Activated CD8-positive, alpha-beta memory T cell treated with anti-CD3 and anti-CD28 coated beads for 36 hours (primary cell): ENCODE measurements at places on chromosomes 5 and 9. TPM values are rescaled to one million over a fixed set of nuclear protein-coding genes. Genes with fewer than 3 reads are reported as not detected.

UGT3A1 gene
- total RNA-seq, result not detected

CTSV gene
- total RNA-seq, result 0.08 TPM

SH3PXD2B gene
- total RNA-seq, result 0.17 TPM

PCDHGB7 gene
- not detected for total RNA-seq

SLC34A3 gene
- not detected for total RNA-seq

TRPM3 gene
- total RNA-seq, result not detected

EXOSC2 gene
- total RNA-seq, result 97.4 TPM

MARCHF11 gene
- not detected for total RNA-seq

OR2V1 gene
- total RNA-seq, result not detected

PRXL2C gene
- total RNA-seq, result 10.1 TPM

RASA1 gene
- total RNA-seq, result 24.1 TPM

AGXT2 gene
- not detected for total RNA-seq

HTR1A gene
- total RNA-seq, result not detected

ENTREP1 gene
- not detected for total RNA-seq

WDR38 gene
- not detected for total RNA-seq

NRARP gene
- 3.0 TPM for total RNA-seq

PURA gene
- total RNA-seq, result 13.3 TPM

BTNL3 gene
- not detected for total RNA-seq

NDUFS6 gene
- total RNA-seq, result 46.7 TPM

GPR21 gene
- 0.65 TPM for total RNA-seq

ANKRD18A gene
- total RNA-seq, result 3.2 TPM

GGTA1 gene
- not detected for total RNA-seq

PCDHB4 gene
- not detected for total RNA-seq

TAF11L14 gene
- not detected for total RNA-seq

ALAD gene
- total RNA-seq, result 18.2 TPM

MYMK gene
- total RNA-seq, result not detected

LHX3 gene
- not detected for total RNA-seq

RNF180 gene
- not detected for total RNA-seq

GCNT4 gene
- total RNA-seq, result 0.59 TPM

CCNB1 gene
- 146 TPM for total RNA-seq

ARL14EPL gene
- not detected for total RNA-seq

NR5A1 gene
- not detected for total RNA-seq

NCBP1 gene
- 51.2 TPM for total RNA-seq

HOMER1 gene
- total RNA-seq, result 10.3 TPM

SLC24A2 gene
- total RNA-seq, result not detected

KCNMB1 gene
- total RNA-seq, result not detected

ZNG1F gene
- 11.6 TPM for total RNA-seq

ADAMTS19 gene
- not detected for total RNA-seq
